ENCODE measurements at places on chromosomes 7 and 10.
A peak's percentile ranks its signal among the peaks of the same experiment; 100 is the strongest.

DNA sequence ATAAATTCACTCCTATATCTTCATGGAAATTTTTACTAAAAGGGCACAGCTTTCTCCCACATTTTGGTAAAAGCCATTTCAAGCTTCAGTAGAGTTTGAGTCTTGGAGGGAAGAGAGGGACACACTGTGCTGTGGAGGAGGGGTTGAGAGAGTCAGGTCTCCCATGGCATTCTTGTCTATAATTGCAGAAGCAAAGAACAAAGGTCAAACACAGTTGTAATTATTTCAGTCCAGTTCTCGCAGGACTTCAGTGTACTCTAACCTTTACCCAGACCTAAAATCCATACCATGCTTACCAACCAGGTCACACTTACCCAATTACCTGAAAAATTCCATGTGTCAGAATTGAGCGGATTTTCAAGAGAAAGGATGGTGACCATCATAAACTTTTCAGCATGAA is 298.4 kb downstream of the XPNPEP1 start:
- no peak for DNase-seq

GRCh38 chr7:2477447-2478398 is 1.5 kb upstream of the GRIFIN start:
- DNase-seq, result peak; percentile 75

- DNase-seq, result peak; percentile 30
These were observed 18.6 kb downstream of the WDR37 start for GRCh38 chr10:1074748-1075308.

DNA sequence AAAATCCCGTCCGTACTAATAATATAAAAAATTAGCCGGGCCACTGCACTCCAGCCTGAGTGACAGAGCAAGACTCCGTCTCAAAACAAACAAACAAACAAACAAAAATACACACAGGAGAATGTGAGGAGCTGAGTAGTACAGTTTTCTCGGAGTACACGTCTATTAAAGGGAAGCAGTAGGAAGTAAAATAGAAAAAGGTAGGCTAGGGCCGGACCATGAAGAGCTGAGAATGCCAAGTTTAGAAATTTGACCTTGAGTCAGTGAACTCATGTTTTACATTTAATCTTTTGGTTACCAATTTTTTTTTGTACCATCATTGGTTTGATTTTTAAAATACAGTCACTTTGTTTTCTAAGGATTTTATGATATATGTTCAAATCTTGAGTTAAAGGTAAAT is 64.1 kb downstream of the KAT6B start:
- DNase-seq, result no peak

DNA sequence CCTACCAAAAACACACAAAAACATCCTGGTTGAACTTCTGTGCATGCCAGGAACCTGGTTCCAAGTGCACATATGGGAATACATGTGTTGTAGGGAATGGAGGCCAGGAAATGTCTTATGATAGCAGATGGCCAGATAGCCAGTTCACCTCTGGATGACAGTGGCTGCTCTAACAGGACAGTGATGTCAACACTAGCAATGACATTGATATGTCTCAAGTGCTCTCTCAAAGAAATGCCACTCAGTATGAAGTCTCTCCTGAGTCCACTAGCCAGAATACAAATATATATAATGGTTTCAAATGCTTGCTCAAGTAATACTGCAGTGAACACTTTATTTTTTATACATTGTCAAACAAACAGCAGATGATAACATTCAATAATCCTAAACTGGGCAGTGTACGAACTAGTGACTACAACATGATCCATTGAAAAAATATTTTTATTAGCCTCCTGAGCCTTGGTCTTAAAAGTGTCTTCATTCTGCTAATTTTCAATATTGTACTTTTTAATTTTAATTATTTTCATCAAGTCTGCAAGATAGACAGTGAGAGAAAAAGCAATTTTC is 26.0 kb upstream of the PCDH15 start:
- no peak for DNase-seq

- no peak for DNase-seq
These were observed 26.5 kb downstream of the HSPA12A start for GRCh38 chr10:116715839-116716377.

GRCh38 chr7:128869944-128870285 is 7.3 kb downstream of the ATP6V1F start:
- DNase-seq, result no peak

DNA sequence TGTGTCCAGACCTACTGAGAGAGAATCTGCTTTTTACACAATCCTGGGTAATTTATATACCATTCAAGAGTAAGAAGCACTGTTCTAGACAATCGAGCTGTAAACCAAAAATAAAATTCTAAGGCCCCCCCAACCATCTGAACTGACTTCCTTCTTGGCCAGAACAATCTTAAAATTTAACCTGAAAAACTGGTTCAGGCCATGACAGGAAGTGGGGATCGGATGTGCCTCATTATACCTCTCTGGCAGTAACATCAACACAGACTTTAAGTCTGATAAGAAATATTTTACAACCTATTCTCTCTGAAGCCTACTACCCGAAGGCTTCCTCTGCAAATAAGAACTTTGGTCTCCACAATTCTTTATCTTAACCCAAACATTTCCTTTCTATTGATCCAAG is 75.2 kb upstream of the KIF5B start:
- peak; percentile 70 for DNase-seq

GRCh38 chr7:18526368-18526878 is 30.9 kb downstream of the HDAC9 start:
- no peak for DNase-seq

DNA sequence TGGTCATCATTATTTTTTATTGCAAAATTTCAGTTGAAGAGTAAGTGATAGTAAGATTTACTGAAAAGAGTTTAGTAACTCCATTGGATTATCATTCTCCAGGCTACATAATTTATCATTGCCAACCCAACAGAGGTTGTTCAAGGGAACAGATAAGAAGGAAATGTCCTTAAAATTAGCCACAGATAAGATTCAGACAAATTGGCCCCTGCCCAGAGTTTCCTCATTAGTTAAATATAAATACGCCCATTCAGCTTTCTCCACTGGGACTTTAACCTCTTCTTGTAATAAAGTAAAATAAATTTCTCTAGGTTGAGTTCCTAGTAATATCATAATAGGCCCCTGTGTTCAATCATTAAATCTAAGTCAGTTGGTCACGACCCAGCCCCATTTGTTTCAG is 27.7 kb upstream of the PHYHIPL start:
- DNase-seq, result no peak

DNA sequence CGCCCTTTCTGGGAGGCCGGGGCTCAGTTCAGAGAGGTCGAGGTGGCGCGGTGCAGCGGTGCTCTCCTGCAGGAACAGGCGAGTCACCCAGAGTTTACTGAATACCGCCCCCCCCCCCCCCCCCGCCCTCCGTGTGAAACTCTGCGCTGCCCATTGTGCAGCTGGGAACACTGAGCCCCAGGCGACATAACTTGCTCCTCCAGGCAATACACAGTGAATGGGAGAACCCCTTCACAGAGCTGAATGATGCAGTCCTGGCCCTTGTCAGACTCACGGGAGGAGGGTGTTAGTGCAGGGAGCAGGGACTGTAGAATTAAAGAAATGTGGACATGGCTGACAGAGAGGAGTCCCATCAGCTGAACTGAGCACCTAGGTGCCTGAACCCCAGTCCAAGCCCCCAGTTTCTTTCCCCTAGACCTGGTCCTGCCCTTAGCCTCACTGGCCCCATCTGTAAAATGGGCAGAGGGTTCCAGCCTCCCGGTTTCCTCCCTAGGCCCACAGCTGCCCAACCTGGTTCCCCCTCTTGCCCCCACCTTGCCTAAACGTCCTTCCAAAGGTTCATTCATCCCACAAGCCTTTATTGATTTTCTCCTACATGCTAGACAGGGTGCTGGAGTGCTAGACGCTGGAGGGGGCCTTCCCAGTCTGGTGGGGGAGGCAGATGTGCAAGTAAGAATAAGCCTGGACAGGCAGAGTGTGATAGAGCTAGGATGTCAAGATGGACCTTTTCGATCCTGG is 869 bp upstream of the LOXL4 start:
- DNase-seq, result no peak

DNA sequence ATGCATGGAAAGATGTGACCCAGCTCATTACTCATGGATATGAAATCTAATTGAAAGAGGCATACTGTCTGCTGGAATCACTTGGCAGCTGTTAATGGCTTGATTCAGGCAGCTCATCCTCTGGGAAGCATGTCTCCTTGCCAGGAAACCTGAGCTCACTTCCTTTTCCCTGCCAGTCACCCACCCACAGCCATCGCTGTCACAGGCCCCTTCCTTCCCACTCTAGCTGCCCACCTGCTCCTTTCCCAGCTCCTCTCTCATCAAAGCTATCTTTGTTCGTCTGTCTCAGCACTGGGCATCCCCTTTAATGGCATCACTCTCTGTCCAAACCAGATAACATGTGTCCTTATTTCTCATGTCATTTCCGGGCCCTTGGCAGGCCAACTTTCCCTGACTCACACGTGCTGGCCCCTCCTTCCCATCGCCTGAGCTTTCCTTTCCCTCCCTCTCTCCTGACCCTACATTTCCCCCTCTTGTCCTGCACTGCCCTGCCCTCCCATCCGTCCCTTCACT is 721.9 kb downstream of the TNS3 start:
- no peak for DNase-seq

- no peak for DNase-seq
These were observed 6.1 kb upstream of the LAMB4 start for GRCh38 chr7:108136191-108136688.

- no peak for DNase-seq
These were observed 48.1 kb upstream of the LRGUK start for GRCh38 chr7:134078991-134079390.

DNA sequence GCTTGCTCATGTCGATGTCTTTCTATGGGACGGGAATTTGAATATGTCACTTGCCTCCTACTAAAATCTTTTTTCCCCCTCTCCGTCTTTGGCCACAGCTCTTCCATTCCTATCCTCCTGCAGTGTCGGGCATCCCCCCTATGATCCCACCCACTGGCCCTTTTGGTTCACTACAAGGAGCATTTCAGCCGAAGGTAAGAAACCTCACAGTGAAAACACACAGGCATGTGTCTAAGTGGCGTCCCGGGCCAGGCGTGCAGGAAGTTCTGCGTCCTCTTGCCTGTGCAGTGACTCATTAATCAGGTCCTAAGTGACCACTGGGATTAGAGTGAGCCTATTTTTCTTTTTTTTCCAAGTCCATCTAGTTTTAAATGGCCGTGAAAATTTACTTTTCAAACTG is 360.5 kb upstream of the GALNT17 start:
- no peak for DNase-seq

DNA sequence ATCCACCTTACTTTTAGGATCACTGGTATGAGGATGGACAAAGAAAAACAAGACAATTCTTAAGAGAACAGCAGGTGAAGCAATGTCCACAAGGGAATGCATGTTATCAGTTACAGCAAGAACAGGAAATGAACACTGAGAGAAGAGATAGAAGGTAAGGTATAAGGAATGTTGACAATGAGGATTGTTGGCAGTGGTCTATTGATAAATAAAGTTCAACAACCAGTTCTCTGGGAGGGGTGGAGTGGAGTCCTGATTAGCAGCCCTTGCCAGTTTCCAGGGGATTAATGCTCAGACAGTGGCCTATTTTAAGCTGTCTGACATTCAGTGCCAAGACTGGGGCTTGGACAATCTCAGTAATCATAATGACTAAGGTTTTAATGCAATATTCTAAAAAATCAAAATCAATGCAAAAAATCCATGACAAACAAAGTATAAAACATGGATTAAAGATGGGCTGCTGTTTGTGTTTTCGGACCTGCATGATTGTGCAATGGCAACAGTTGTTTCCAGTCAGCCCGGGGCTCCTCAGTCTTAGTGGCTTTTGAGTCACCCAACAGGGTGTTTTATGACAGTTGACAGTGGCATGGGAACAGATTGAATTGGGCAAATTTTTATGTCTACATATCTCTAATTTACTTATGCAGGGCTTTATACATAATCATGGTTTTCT is 13.8 kb upstream of the AKR1B1 start:
- no peak for DNase-seq

DNA sequence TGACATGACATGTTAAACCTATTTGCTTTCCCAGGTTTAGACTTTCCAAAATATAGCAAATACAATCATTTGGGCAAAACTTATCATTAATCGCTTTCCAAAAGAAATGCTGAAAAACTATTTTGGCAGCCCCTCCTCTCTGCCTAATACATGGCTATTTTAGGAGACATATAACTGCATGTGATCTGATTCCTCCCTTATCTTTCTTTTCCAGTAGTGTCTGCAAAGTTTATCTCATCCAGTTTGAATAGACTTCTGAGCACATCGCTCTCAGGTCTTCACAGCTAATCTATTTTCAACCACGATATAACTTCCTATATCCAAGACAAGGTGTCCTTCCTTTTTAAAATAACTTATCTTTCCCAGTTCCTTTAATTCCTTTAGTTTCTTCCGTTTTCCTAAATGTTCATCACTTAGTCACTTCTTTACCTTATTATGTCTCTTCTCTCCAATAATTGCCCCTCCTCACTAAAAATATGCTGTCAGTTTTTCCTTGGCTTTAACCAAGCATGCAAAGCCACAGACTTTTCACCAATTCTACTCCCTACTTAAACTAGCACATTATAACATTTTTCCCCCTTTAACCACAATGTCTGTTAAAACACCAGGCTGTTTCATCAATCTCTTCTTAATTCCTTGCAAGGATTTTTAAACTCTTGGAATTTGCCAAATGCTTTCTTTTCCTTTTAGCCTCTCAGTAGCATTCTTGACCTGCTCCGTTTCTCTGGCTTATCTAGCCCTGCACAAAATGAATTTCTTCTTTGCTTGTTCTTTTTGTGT is 24.4 kb downstream of the GNG11 start:
- DNase-seq, result no peak

GRCh38 chr10:30500534-30500933 is 66.5 kb downstream of the MAP3K8 start:
- no peak for DNase-seq

DNA sequence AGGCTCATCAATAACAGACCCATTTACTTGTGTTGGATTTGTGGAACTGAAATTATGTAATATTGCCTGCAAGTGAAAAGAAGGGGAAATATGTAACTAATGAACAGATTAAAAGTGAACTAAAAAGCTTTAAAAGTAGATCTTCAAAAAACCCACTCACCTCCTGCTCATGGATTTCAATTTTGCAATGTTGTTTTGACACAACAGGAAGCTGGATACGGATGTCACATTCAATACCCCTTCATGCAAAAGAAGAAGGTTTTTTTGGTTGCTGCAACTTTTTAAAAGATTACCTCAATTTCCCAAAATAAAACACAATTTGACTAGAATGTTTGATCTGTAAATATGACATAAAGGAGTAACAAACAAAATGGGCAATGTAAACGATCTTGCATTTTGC is 3.3 kb downstream of the MKI67 start:
- DNase-seq, result no peak

- DNase-seq, result no peak
These were observed 18.8 kb downstream of the ZNF282 start for GRCh38 chr7:149214020-149214720.

Measured in Caco-2 (cell line).